Stimulated activated memory B cell treated with anti-CD40 and anti-IgM and Interleukin-4, amounts not matched to agents 10 μg/mL and 1 μg/mL and 100 μg/mL, for 72 hours (primary cell): ENCODE measurements at places on chromosomes 13 and 19.

- peaks cover 30% of the 10 kb centered on the region for H3K4me1 ChIP-seq
- H3K4me3 ChIP-seq, result peak overlapping the region; percentile 92
- no peaks in the 10 kb centered on the region for H3K27me3 ChIP-seq
- H3K36me3 ChIP-seq, result peaks cover 32% of the 10 kb centered on the region
These were observed 1.2 kb downstream of the ZNF8 start for GRCh38 chr19:58279925-58280316.

DNA sequence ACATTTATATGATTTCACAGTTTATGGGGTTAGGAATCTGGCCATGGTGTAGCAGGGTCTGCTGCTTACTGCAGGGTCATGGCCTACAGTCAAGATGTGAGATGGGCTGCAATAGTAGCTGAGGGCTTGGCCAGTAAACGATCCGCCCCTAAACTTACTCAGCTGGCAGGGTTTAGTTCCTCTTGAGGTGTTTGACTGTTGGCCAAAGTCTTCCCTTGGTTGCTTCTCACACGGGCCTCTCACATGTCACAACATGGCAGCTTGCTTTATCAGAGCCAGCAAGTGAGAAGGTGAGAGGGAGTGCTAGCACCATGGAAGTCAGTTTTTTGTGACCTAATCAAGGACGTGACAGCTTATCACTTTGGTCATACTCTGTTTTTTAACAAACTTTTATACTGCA, 77.1 kb downstream of the DNAJC3 start:
- H3K4me1 ChIP-seq, result no peaks in the 10 kb centered on the region
- H3K27ac ChIP-seq, result no peak overlapping the region
- H3K27me3 ChIP-seq, result no peaks in the 10 kb centered on the region
- no peak for ATAC-seq
- H3K36me3 ChIP-seq, result peaks cover 27% of the 10 kb centered on the region
- no peak overlapping the region for H3K4me3 ChIP-seq

DNA sequence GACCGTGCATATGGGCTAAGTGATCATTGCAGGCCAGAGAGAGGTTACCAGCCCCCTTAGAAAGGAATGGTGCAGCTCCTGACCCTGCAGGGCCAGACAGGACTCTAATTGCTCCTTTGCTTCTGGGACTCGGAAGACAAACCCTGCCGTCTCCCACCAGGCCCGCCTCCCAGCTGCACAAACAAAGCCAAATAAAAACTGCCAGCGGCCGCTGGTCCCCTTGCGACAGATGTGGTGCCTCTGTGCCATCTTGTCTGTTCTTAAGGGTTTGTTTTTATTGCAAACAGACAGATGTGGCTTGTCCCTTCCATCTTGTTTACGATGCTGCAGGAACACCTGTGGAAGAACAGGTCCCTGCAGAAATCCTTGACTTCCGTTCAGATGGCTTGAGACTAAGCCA, 434.4 kb upstream of the TSHZ3 start:
- no peaks in the 10 kb centered on the region for H3K4me1 ChIP-seq
- H3K27me3 ChIP-seq, result no peaks in the 10 kb centered on the region
- no peak overlapping the region for H3K4me3 ChIP-seq
- no peak overlapping the region for H3K27ac ChIP-seq
- no peaks in the 10 kb centered on the region for H3K36me3 ChIP-seq

GRCh38 chr19:35299523-35300338, 7.8 kb downstream of the MAG start:
- H3K4me1 ChIP-seq, result peaks cover 13% of the 10 kb centered on the region
- H3K36me3 ChIP-seq, result no peaks in the 10 kb centered on the region
- H3K4me3 ChIP-seq, result no peak overlapping the region
- no peak overlapping the region for H3K27ac ChIP-seq
- ATAC-seq, result no peak

DNA sequence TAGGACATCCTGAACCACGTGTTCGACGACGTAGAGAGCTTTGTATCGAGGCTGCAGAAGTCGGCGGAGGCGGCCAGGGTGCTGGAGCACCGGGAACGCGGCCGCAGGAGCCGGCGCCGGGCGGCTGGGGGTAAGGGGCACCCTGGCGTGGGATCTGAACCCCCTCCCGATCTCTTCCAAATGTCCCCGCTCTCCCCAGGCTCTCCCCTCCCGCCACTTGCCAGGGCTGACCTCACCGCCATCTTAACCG, 6.0 kb downstream of the EPS8L1 start:
- no peaks in the 10 kb centered on the region for H3K36me3 ChIP-seq
- peaks cover 83% of the 10 kb centered on the region for H3K27me3 ChIP-seq

- ATAC-seq, result no peak
- no peaks in the 10 kb centered on the region for H3K27me3 ChIP-seq
- no peak overlapping the region for H3K27ac ChIP-seq
- H3K36me3 ChIP-seq, result no peaks in the 10 kb centered on the region
- H3K4me1 ChIP-seq, result no peaks in the 10 kb centered on the region
These were observed 80.1 kb downstream of the IPO5 start for GRCh38 chr13:98033277-98034247.

DNA sequence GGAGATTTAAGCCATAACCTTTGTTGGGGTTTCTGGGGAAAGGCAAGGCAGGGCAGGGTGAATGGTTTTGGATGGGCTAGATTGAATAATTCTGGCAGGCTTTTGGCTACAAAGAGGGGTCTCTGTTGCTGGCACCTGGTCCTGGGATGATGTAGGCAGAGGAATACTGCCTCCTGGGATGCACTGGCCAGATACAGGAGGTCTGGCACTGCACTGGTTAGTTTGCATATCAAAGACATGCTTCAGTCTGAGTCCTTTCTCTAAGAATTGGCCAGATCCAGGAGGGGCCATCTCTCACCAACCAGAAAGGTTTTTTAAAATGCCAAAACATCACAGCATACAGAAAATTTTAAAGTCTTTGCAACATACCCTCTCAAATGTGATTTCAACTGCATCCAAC, 8.0 kb upstream of the MEDAG start:
- H3K27ac ChIP-seq, result no peak overlapping the region
- H3K36me3 ChIP-seq, result no peaks in the 10 kb centered on the region
- peaks cover 50% of the 10 kb centered on the region for H3K27me3 ChIP-seq
- peaks cover 6% of the 10 kb centered on the region for H3K4me1 ChIP-seq

DNA sequence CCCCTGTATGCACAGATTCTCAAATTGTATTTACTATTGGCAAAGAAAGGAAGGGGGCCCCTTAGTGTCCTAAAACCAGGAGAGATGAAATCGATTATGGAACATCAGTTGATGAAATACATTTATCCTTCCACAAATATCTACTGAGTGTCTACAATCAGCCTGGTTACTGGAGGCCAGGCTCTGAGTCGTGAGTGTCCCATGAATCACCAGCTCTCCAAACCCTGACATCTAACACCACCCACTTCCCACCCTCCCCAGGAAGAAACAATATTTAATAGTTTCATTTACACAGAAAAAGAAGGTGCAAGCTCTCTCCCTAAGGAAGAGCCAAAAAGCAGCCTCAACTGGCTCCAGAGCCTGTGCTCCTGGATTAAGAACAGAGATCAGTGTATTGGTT, 25.2 kb downstream of the KCTD15 start:
- H3K4me1 ChIP-seq, result peaks cover 16% of the 10 kb centered on the region
- peaks cover 18% of the 10 kb centered on the region for H3K27me3 ChIP-seq
- no peaks in the 10 kb centered on the region for H3K36me3 ChIP-seq
- H3K27ac ChIP-seq, result no peak overlapping the region

DNA sequence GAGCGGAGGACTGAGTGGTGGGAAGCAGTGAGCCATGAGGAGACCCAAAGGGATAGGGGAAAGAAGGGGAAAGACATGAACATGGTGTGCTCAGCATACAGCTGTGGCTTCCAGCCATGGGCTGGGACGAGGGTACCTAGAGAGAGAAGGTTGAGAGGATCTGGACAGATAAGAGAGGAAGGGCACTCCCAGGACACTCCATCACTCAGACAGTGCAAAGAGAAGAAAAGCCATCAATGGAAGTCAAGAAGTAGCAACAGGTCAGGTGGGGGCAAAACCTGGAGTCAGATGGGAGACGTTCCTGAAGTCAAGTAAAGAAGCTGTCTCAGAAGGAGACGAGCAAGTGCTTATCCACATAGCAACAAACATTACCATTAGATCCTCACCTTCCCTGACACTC, 40.2 kb upstream of the UBAC2 start:
- ATAC-seq, result no peak
- H3K36me3 ChIP-seq, result no peaks in the 10 kb centered on the region
- no peak overlapping the region for H3K27ac ChIP-seq
- no peaks in the 10 kb centered on the region for H3K4me1 ChIP-seq
- no peak overlapping the region for H3K4me3 ChIP-seq

GRCh38 chr13:83890358-83890757, 8.1 kb upstream of the SLITRK1 start:
- no peak for ATAC-seq
- H3K27me3 ChIP-seq, result no peaks in the 10 kb centered on the region

DNA sequence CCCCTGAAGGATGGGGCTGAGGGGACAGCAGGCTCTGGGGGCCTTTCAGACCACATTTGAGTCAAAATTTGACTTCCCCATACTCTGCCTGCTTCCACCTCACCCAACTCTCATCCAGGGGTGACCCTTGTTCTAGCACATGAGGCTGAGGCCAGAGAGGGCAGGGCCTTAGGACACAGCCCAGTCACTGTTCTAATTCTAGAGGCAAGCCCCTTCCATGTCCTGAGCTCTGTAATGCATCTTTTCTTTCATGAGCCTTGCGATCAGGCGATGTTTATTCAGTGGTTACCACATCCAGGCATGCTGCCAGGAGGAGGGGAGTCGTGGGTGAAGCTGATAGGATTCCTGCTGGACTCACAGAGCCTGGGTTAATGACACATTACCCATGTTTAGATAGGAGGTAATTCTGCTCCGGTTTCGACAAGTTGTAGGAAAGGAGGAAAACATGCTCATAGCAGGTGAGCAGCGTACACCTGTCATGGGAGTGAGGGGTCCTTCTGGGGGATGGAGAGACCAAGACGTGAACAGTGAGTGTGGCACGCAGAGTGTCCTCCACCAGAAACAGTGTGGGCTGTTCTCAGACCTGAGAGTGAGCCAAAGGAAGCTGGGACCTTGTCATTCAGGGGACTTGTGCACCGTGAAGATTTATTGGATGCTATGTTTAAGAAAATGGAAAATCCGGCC, 9.3 kb downstream of the RPS9 start:
- no peaks in the 10 kb centered on the region for H3K27me3 ChIP-seq
- H3K4me3 ChIP-seq, result no peak overlapping the region
- peak overlapping the region; percentile 79 for H3K27ac ChIP-seq
- no peak for ATAC-seq
- peaks cover 64% of the 10 kb centered on the region for H3K4me1 ChIP-seq
